Natural killer cell (primary cell): ENCODE measurements at places on chromosomes 1 and 21.
A peak's percentile ranks its signal among the peaks of the same experiment; 100 is the strongest.

- H3K27ac ChIP-seq = no peak overlapping the region
- H3K4me1 ChIP-seq = peaks cover 2% of the 10 kb centered on the region
- H3K36me3 ChIP-seq = no peaks in the 10 kb centered on the region
- no peak overlapping the region for H3K4me3 ChIP-seq
- H3K27me3 ChIP-seq = peaks cover 13% of the 10 kb centered on the region
Observed at GRCh38 chr1:1243266-1243660, 3.3 kb downstream of the C1QTNF12 start.

GRCh38 chr1:177287270-177287669 is 116.5 kb downstream of the BRINP2 start:
- DNase-seq = no peak
- no peaks in the 10 kb centered on the region for H3K36me3 ChIP-seq
- no peak overlapping the region for H3K27ac ChIP-seq
- no peaks in the 10 kb centered on the region for H3K4me1 ChIP-seq
- no peaks in the 10 kb centered on the region for H3K27me3 ChIP-seq
- H3K4me3 ChIP-seq = no peak overlapping the region

DNA sequence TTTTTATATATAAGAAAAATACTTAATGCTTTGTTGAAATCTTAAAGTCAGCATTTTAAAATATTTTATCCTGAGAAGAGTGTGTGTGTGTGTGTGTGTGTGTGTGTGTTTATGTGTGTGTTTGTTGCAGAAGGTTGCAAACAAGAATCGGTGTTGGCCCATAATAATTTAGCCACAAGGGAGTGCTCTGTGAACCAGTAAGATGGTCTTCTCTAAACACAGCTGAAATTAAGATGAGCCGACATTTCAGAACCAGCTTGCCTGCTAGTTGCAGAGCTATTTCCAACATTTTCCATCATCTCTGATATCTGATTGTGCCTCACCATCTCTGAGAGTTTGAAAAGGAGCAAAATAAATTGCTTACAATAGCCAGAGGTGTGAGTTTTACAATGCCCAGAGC is 158.8 kb upstream of the SGIP1 start:
- peaks cover 17% of the 10 kb centered on the region for H3K36me3 ChIP-seq
- peak overlapping the region; percentile 77 for H3K27ac ChIP-seq
- H3K4me1 ChIP-seq = peaks cover 22% of the 10 kb centered on the region
- no peak for DNase-seq

DNA sequence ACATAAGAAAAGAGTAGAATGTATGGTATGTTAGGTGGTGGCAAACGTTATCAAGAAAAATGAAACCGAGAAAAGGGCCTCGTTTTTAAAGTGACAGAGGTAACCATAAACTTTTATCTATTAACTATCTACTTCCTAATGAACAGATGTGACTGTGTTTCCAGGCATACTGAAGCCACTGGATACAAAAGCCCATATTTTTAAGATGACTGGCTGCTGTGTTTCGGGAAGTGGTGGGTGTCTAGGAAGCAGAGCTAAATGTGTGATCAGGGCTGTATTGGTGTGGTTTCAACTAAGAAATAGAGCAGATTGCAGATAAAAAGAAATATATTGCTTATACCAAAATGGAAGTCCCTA is 71.8 kb downstream of the CHRM3 start:
- H3K36me3 ChIP-seq = no peaks in the 10 kb centered on the region
- H3K4me1 ChIP-seq = no peaks in the 10 kb centered on the region
- DNase-seq = peak; percentile 2
- H3K4me3 ChIP-seq = no peak overlapping the region

DNA sequence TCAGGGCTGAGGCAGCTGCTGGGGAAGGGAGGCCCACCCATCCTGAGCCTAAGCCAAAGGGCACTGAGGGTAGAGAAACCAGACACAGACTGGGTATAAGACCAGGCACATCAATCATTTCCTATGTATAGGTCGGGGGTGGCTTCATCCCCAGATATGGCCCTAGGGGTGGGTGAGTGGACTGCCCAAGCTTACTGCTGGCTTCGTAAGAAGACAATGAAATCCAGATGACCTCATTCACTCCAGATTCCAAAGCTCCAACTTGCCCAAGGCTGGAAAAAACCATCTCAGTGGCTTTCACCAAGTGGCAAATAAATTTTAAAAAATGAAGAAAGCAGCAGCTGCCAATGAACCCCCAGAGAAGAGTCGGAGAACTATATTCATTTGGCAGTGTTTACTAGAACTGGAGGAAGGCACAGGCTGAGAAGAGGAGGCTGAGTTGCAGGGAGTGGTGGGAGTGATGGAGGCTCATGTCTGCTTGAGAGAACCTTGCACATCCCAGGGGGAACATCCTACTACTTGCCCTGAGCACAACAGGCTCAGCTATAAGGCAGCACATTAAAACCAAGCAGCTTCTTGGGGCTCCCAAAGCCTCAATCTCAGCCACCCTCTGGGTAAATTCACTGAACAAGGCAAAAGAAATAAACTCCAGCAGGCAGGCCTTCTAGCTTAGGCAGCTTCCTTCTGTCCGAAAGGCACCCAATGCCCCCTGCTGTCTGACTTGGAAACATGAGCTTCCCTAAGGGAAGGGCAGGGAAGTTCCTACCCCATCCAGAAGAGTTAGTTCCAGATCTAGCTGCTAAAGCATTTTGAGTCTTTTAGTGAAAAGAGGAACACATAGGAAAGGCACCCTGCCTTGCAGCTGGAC is 14.1 kb downstream of the PEA15 start:
- DNase-seq = peak; percentile 20
- no peak overlapping the region for H3K27ac ChIP-seq
- H3K36me3 ChIP-seq = peaks cover 94% of the 10 kb centered on the region
- no peaks in the 10 kb centered on the region for H3K4me1 ChIP-seq
- no peaks in the 10 kb centered on the region for H3K27me3 ChIP-seq

DNA sequence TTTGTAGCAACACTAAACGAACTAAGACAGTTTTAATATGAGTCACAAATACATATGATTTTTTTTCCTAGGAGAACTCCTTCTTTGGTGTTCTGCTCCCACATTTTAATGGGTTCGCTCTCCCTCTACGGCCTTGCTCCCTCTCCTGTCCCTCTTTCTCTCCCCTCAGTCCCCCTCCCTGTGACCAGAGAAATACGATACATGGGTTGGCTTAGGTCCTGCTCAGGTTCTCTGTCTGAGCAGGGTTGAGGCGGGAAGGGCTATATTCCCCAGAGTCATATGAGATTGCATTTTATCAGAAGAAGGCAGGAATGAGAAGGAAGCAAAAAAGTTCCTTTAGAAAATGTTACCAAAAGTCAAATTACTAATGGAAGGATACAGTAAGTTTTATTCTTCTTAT is 44.6 kb downstream of the UBE2U start:
- DNase-seq = no peak
- no peaks in the 10 kb centered on the region for H3K36me3 ChIP-seq
- H3K27me3 ChIP-seq = peaks cover 8% of the 10 kb centered on the region
- no peaks in the 10 kb centered on the region for H3K4me1 ChIP-seq

- DNase-seq = no peak
- H3K27me3 ChIP-seq = peaks cover 33% of the 10 kb centered on the region
- H3K36me3 ChIP-seq = no peaks in the 10 kb centered on the region
- no peak overlapping the region for H3K4me3 ChIP-seq
- peaks cover 17% of the 10 kb centered on the region for H3K4me1 ChIP-seq
Observed at GRCh38 chr1:10794724-10795275, 1.6 kb downstream of the CASZ1 start.

- no peak overlapping the region for H3K4me3 ChIP-seq
- H3K27me3 ChIP-seq = no peaks in the 10 kb centered on the region
- H3K36me3 ChIP-seq = peaks cover 76% of the 10 kb centered on the region
- peaks cover 12% of the 10 kb centered on the region for H3K4me1 ChIP-seq
Observed at GRCh38 chr1:113898241-113898814, 6.3 kb downstream of the AP4B1 start.

DNA sequence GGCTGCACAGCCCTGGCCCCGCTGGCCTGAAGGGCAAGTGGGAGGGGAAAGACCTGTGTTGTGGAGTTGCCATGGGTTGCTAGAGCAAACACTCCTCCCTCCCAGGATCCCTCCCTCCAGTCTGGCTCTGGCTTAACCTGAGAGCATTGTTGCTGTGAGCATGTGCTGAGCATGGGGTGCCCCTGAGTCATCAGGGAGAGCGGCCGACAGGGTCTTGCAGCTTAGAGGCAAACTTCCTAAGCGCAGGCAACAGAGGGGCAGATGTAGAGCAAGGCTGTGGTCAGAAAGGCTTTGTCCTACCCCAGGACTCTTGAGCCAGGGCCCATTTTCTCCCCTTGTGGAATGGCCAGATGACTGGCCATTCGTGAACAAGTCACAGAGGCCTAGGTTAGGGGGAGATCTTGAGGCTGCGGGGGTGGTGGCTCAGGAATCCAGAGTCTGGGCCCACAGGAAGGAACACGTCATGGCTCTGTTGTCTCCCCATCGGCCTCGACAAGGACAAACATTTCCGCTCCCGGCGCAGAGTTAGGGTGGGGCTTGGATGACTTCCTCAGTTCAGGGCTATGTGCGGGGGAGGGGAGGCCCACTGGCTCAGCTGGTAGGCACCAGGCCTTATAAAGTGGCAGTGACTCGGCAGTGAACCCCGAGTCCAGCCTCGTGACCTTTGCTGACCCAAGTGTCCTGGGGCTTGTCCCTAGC is 362 bp upstream of the DYNLT4 start:
- no peaks in the 10 kb centered on the region for H3K27me3 ChIP-seq
- H3K36me3 ChIP-seq = peaks cover 17% of the 10 kb centered on the region
- DNase-seq = peak; percentile 54
- no peak overlapping the region for H3K4me3 ChIP-seq
- peak overlapping the region; percentile 95 for H3K27ac ChIP-seq
- H3K4me1 ChIP-seq = peaks cover 51% of the 10 kb centered on the region

GRCh38 chr21:17045214-17045853 is 467.5 kb upstream of the CXADR start:
- no peaks in the 10 kb centered on the region for H3K4me1 ChIP-seq
- H3K27ac ChIP-seq = no peak overlapping the region
- DNase-seq = no peak
- H3K4me3 ChIP-seq = no peak overlapping the region
- no peaks in the 10 kb centered on the region for H3K27me3 ChIP-seq

GRCh38 chr1:58997637-58998036 is 213.8 kb upstream of the JUN start:
- no peaks in the 10 kb centered on the region for H3K4me1 ChIP-seq
- no peak for DNase-seq
- H3K36me3 ChIP-seq = no peaks in the 10 kb centered on the region
- H3K4me3 ChIP-seq = no peak overlapping the region
- H3K27me3 ChIP-seq = no peaks in the 10 kb centered on the region

DNA sequence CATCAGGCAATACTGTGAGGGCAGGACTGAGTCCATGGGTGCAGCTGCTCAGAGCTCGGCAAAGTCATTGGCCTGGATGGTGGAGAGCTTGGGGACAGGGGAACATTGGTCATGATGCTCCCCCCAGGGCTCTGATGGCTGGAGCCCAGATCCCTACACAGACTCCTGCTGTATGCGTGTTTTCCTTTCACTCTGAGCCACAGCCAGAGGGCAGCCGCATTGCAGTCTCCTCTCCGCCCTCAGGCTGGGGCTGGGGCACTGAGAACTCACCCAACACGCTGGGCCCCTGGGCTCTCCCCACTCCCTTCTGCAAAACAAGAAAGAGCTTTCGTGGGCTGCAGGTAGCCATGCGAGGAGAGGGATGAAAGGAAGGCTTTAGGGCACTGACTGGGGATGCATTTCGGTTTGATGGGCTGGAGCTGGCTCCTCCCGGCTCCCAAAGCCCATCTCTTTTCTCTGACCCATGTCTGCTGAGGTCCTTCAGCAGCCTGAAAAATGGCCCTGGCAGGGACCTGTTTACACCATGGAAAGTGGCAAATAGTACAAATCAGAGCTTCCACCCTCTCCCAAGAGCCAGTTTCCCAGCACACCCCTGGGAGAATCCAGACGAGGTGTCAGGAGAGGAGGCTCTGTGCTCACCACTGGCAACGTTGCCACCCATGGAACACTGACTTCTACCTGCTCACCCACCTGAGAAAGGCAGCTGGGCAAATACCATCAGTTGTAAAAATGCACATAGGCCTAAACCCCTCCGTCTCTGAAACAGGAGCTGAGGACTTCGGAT is 43.8 kb downstream of the CAPN2 start:
- no peak for DNase-seq
- peaks cover 92% of the 10 kb centered on the region for H3K36me3 ChIP-seq
- H3K4me3 ChIP-seq = no peak overlapping the region
- H3K4me1 ChIP-seq = no peaks in the 10 kb centered on the region

DNA sequence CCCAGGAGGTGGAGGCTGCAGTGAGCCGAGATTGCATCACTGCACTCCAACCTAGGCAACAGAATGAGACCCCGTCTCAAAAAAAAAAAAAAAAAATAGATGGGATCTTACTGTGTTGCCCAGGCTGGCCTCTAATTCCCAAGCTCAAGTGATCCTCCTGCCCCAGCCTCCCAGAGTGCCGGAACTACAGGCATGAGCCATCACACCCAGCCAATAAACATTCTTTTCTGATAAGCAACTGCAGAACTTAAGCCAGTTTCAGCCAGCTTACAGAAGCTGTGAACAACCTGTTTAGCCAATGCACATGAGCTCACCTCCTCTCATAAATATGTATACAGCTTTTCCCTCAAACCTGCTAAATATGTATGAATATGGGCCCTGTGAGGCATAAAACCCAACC is 3.1 kb upstream of the MIIP start:
- peaks cover 18% of the 10 kb centered on the region for H3K36me3 ChIP-seq
- no peak overlapping the region for H3K27ac ChIP-seq
- H3K27me3 ChIP-seq = no peaks in the 10 kb centered on the region
- no peak for DNase-seq

DNA sequence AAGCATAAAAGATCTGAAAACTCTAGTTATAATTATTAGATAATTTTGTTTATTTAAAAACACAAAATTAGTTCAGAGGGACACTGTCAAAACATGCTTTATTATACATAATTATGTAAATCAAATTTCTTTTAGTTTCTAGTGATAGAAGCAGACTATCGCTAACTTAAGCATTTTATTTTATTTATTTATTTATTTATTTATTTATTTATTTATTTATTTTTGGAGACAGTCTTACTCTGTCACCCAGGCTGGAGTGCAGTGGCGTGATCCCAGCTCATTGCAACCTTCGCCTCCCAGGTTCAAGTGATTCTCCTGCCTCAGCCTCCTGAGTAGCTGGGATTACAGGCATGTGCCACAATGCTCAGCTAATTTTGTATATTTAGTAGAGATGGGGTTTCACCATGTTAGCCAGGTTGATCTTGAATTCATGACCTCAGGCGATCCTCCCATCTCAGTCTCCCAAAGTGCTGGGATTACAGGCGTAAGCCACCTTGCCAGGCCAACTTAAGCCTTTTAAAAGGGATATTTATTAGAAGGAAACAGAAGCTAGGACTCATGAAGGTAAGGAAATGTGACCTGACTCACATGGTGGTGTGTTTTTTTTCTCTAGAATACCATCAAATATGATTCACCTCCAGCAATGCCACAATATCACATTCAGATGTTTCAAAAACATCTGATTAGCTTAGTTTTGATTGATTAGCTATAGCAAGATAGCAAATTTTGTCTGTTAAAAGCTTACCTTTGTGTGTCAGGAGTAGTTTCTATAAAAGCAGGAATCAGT is 1357.4 kb upstream of the ADGRL4 start:
- no peak overlapping the region for H3K27ac ChIP-seq
- no peaks in the 10 kb centered on the region for H3K27me3 ChIP-seq
- no peaks in the 10 kb centered on the region for H3K4me1 ChIP-seq
- no peaks in the 10 kb centered on the region for H3K36me3 ChIP-seq
- no peak for DNase-seq

GRCh38 chr1:151653397-151653796 is 41.5 kb downstream of the SNX27 start:
- H3K27ac ChIP-seq = no peak overlapping the region
- no peak for DNase-seq
- no peaks in the 10 kb centered on the region for H3K27me3 ChIP-seq
- no peak overlapping the region for H3K4me3 ChIP-seq
- H3K36me3 ChIP-seq = peaks cover 8% of the 10 kb centered on the region
